ENCODE measurements at places on chromosomes 12 and 14.

GRCh38 chr12:169528-170370 lies 44.2 kb downstream of the SLC6A12 start:
- DNase-seq = no peak

DNA sequence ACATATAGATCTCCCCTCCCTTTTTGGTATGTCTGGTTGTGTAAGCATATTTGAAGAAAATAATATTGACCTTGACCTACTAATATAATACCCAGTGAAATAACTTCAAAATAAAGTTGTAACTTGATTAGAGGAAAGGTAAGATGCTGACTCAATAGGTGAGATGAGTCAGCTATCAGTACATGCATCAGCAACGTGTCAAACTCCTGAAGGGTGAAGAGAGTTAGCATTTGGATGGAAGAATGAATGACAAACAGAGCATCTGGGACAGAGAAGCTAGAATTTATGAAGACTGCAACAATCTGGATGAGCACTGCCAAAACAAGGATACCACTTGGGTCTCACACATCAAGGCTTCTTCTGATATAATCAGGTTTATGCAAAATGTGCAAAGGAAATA lies 74.9 kb downstream of the PPP2R5E start:
- no peak for DNase-seq

GRCh38 chr14:91065266-91065665 lies 4.8 kb upstream of the RPS6KA5 start:
- no peak for DNase-seq

- no peak for DNase-seq
These were observed 11.2 kb downstream of the SERPINA1 start for GRCh38 chr14:94376976-94377865.

GRCh38 chr12:72346363-72346944 lies 74.3 kb downstream of the TRHDE start:
- no peak for DNase-seq

- no peak for DNase-seq
These were observed 18.4 kb downstream of the TMPO start for GRCh38 chr12:98533723-98534251.

DNA sequence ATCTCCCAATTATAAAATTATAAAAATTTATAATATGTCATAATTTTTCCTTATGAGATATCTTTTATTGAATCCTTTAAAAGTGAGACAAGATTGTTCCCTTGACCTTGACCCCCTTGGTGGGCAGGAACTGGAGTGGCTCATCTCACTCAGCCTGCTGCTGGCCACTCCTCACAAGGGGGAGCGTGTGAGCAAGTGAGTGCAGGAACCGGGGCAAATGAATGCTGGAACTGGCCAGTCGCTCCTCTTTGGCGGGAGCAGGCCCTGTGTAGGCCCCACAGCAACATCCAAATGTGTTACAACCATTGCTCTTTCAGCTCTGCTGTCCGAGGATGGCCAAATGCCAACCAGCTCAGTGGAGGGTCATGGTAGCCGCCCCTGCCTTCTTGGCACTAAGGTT lies 178.8 kb downstream of the ETNK1 start:
- DNase-seq = no peak

- no peak for DNase-seq
These were observed 67.0 kb upstream of the CCDC198 start for GRCh38 chr14:57560681-57561080.

GRCh38 chr12:124338448-124338847 lies 43.6 kb downstream of the RFLNA start:
- DNase-seq = no peak

DNA sequence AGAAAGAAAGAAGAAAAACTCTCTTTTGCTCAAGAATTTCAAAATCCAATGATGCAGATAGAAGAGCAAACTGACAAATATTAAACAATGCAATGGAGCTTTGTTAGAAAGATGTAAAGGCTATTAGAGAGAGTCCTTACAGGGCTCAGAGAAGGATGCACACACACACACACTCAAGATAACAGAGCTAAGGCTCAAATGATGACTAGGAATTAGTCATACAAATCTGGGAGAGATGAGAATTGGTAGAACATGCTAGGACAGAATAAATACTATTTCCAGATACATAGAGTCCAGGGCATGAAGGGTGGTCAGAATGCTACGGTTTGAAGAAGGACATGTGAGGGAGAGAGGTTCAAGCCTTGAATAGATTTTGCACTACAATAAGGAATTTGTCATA lies 650.1 kb upstream of the MDGA2 start:
- DNase-seq = no peak

- no peak for DNase-seq
These were observed 476.5 kb downstream of the APAF1 start for GRCh38 chr12:99121546-99121945.

GRCh38 chr12:106300761-106301160 lies 1.8 kb upstream of the TCP11L2 start:
- DNase-seq = no peak

DNA sequence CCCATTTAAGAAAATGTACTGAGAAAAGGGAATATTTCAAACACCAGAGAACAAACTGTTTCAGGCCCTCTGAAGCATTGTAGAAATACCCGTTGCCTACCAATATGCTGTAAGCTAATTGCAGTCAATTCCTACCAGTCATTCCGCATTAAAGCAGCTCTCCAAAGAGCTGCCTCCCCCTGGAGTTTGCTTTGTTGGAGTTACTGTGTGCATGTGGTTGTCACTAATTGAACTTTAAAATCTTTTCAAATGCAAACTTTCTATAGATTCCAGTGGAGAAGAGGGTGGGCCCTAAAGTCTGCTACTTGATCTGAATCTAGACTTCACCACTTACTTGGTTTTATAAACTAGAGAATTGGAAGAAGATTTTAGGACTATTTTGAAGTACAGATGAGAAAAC lies 112.7 kb downstream of the PLXNC1 start:
- no peak for DNase-seq

DNA sequence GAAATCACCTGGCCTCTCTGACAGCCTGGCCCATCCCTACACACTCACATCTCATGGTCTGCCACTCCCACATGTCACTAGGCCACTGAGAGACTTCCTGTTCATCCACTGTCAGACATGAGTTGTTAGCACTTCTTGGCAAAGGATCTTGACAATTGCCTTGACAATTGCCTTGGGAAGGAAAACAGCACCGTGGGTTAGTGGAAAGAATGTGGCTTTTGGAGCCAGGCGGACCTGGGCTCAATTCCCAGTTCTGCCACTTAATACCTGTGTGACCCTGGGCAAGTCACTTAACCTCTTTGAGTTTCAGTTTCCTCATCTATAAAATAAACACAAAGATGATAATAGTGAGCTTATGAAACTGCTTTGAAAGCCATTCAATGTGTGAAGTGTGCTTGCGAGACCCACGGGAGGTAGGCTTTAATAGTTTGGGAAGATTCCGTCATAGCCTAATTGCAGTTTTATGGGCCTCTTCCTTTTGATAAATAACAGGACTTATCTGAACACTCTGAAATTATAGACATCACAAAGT lies 250.4 kb downstream of the C12orf75 start:
- no peak for DNase-seq

DNA sequence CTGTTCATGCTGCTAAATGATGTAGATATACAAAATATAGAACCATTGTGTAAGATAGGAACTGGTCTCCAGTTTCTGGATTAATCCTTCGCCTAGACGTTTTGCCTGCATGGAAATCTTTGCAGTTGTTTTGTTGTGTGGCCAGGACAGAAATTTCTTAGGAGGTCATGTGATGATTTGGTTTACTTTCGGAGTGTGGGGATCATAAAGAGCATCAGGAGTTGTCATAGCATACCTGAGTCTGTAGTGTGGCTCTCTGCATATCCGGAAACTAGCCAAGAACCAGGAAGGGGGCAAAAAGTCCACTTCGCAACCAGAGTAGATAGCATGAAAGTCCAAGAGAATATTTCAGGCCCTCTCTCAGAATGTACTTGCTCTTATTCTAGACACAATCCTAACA lies 3.1 kb downstream of the SAMD4A start:
- DNase-seq = no peak

DNA sequence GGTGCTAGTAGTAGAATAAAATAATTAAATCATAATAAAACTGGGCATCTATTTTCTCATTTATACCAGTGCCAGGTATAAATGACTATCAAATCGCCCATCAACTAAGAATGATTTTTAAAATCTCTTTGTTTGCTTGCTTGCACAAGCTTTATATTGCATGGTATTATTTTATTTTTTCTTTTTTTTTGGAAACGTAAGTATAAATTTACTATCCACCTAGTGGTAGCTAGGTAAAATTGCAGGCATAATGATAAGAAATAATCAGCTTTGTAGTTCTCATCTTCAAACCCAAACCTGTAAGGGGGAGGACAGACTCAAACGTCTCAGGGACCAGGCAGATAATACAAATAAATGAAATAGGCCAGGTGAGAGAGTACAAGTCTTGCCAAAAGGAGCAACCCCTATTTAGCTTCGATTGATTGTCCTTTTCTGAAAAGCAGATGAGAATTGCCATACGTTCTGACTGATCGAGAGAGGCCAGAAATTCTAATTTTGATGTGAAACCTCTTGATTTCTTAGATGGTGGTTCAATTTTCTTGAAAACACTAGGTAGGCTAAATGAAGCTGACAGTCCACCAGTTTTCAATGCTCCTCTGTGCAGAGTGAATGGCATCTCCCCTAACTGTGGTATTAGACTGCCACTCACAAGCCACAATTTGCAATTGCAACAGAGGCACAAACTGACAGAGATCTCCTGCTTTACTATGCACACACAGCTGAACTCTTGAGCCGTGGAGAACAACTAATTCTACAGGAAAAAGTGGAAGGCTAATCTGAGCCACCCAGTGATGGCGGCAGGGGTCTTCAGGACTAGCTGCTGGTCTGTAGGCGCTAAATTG lies 189.3 kb downstream of the DACT1 start:
- no peak for DNase-seq

- DNase-seq = no peak
These were observed 243.2 kb downstream of the CACNA1C start for GRCh38 chr12:2295941-2296461.

GRCh38 chr14:94796278-94796677 lies 26.4 kb upstream of the GSC start:
- DNase-seq = no peak

GRCh38 chr14:50979941-50980850 lies 35.9 kb upstream of the PYGL start:
- no peak for DNase-seq

DNA sequence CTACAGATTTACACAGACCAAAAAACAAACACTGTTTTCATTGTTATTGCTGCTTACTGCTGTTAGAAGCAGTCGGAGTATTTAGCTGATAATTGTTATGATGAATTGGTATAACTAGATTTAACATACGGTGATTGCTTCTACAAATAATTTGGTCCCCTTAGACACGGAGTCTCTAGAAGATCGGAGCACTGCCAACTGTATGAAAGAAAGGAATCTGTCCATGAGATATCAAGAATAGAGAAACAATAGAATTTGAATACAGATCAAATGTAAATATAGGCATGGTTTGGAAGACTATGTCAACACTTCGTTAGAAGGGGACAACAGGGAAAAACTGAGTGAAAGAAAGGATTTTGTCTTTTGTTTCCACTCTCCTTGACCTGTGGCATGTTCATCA lies 110.9 kb downstream of the PPP2R5E start:
- DNase-seq = no peak

- peak; percentile 19 for DNase-seq
These were observed 9.3 kb downstream of the STAC3 start for GRCh38 chr12:57241402-57242310.

GRCh38 chr12:18849761-18850160 lies 111.8 kb downstream of the CAPZA3 start:
- no peak for DNase-seq

DNA sequence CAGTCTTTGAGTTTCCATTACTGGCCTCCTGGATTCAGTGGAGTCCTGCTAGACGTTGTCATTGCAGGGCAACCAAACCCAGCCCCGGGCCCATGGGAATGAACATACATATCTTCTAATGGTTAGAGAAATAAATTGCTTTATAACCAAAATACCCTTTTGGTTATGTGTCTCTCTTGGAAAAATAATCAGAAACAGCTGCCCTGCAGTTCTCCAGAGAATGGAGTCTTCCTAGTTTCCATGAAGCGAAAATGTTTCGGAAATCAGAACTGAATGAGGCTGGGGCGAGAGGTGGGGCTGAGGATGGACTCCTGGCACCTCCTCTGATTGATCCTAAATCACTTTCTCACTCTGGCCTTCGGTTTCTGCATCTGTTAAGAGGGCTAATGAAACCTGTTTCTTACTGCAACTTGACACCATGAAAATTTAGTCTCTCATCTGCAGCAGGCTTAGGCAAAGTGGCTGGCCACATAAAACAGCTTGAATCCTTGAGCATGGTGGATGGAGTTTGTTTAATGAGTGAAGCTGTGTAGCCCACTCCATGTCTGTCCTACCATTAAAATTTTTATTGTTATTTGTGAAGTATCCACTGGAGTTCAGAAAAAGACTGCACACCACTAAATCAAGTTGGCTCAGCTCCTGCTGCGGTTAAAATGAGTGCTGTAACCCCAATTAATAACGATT lies 198.9 kb downstream of the CACNA1C start:
- no peak for DNase-seq

GRCh38 chr12:26631846-26632245 lies 201.1 kb downstream of the ITPR2 start:
- no peak for DNase-seq

DNA sequence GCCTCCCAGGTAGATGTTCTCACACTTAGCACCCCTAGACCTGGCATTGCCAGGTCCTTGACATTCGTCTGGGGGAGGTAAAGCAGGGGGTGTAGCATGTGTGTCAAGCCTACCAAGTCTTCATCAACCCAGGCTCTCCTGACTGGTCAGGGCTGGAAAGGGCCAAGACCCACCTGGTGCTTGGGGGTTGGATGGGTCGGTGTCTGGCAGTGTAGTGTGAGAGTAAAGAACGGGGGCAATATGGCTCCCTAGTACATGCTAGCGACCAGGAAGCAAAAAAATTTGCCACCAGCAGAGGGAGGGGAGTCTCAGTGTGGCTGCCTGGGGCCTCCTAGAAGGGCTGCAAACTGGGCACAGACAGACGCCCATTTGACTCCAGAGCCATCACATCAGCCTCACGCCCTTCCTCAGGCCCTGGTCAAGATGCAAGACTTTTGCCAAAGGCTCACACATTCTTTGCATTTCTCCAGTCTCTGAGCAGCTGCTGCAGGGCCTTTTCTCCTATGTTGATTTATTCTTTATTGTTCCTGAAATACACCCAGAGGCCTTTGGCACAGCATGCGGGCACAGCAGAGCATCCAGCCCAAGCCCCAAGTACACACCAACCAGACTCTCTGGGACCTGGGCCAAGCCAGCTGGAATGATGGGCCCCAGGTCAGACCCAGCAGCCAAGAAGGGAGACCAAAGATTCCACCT lies 38.3 kb upstream of the PNMA1 start:
- peak; percentile 85 for DNase-seq

GRCh38 chr14:100737526-100737925 lies 10.8 kb downstream of the DLK1 start:
- peak; percentile 43 for DNase-seq

- DNase-seq = no peak
These were observed 11.6 kb downstream of the FBXW8 start for GRCh38 chr12:116922194-116922897.

GRCh38 chr14:74555476-74556050 lies 56.5 kb downstream of the LTBP2 start:
- no peak for DNase-seq

GRCh38 chr14:73742520-73743238 lies 28.5 kb upstream of the PNMA1 start:
- no peak for DNase-seq

- no peak for DNase-seq
These were observed 44.4 kb downstream of the TMEM63C start for GRCh38 chr14:77225892-77226557.

GRCh38 chr14:105901226-105901625 lies 374.8 kb downstream of the TMEM121 start:
- no peak for DNase-seq

All from tibial artery (tissue), 4 donors.